Mucosa of descending colon (tissue), 3 donors: ENCODE measurements at places on chromosomes 1 and 21.

DNA sequence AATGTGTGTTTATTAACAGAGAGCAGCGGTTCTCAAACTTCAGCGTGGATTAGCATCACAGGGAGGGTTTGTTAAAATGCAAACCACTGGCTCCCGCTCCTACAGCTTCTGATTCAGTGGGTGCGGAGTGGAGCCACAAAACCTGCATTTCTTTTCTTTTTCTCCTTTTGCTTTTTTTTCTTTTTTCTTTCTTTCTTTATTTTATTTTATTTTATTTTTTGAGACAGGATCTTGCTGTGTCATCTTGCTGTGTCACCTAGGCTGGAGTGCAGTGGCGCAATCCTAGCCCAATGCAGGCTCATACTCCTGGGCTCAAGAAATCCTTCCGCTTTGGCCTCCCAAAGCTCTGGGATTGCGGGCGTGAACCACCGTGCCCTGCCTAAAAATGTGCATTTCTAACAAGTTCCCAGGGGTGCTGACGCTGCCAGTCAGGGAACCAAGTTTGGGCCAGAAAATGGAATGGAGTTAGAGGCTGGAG lies 20.9 kb upstream of the SLC1A7 start:
- DNase-seq = no peak

DNA sequence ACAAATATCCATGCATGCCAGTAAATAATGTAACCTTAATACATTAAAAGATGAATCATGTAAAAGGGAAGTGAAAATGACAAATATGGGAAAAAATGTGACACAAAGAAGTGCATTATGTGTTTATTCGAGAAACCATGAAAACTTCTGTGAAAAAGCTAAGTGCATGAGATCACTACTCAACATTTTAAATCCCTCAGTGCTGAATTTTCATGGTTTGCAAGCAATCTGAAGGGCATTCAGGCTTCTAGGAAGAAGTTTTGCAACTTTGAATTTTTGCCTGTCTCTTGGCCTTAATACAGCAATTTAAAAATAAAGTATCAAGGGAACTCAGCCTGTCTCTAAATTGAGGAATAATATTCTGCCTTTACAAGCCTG lies 78.2 kb downstream of the MAP3K7CL start:
- no peak for DNase-seq

DNA sequence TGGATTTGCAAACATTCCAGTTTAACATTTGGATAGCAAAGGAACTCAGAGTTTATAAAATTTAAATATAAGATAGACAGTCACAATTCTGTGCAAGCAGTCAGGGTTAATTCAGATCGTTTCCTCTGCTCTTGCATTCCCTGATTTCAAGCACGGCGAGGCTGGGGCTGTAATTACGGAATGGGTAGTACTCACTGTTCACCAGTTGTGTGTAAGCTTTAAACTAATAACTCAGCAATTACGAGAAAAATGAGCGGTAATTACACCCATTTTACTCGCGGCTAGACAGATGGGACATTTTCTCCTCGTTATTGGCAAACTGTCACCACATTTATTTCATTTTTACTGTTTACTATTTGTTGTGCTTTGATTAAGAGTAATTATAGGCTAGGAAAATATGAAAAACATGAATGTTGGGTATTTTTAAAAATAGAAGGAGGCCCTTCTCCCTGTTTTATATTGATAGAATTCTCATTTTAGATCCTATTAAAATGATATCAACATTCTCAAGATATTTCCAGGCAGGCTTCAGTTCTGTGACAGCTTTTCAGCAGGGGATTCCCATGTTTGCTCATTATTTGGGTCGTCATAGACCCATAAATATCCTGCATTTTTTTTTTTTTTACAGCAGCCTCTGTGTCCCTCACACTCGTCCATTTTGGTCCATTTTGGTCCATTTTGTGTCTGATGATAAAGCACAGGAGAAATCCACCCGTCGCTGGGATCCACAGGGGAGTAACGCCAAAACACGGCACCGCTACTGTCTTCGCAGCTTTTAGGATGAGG lies 208.3 kb downstream of the DSCAM start:
- DNase-seq = no peak

- no peak for DNase-seq
Measured at GRCh38 chr1:14667651-14667984, 69.1 kb downstream of the KAZN start.

- peak; percentile 43 for DNase-seq
Measured at GRCh38 chr1:229972600-229973296, 94.3 kb upstream of the GALNT2 start.

DNA sequence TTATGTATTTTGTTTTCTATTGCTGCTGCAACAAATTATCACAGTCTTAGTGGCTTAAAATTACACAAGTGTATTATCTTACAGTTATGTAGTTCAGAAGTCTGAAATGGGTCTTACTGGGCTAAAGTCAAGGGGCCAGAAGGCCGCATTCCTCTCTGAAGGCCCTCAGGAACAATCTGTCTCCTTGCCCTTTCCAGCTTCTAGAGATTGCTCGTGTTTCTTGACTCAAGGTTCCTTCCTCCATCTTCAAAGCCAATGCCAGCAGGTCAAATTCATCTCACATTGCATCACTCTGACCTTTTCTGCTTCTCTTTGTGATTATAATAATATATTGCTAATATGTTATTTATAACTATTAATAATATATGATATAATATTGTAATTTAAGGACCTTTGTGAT lies 97.1 kb downstream of the DIRAS3 start:
- no peak for DNase-seq

DNA sequence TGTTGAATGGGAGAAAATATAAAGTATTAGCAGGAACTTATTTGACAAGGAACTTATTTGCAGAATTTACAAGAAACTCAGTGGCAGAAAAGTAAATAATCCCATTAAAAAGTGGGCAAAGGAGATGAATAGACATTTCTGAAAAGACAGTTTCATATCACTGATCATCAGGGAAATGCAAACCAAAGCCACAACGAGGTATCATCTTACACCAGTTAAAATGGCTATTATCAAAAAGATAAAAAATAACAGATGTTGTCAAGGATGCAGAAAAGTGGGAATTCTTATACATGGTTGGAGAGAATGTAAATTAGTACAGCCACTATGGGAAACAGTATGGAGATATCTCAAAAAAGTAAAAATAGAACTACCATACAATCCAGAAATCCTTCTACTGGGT lies 61.0 kb downstream of the SYT14 start:
- DNase-seq = no peak

- DNase-seq = no peak
Measured at GRCh38 chr1:203693721-203694120, 67.1 kb downstream of the ATP2B4 start.

- no peak for DNase-seq
Measured at GRCh38 chr1:62955666-62956065, 171.7 kb downstream of the ATG4C start.

- DNase-seq = peak; percentile 50
Measured at GRCh38 chr1:2127187-2128145, 67.1 kb downstream of the FAAP20 start.

GRCh38 chr1:212473729-212474128 lies 41.0 kb downstream of the NENF start:
- DNase-seq = no peak

- DNase-seq = no peak
Measured at GRCh38 chr1:20932437-20932977, 145.4 kb upstream of the HP1BP3 start.

DNA sequence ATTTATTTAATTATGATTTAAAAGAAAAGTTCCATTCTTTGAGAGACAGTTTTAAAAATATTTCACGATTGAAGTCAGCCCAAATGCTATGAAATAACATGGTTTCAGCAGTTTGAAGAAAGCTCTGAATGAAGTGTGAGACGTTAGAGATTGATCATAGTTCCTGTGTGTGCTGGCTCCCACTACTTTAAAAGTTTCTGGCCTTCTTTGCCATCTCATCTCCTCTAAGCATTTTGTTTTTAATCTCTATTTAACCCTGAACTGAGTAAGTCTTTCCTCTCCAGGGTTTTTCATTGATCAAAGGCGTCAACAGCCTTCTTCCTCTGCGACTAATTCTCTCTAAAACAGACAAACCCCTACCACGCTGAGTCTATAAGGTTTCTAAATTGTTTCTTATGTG lies 225.3 kb upstream of the B3GALT2 start:
- DNase-seq = no peak

DNA sequence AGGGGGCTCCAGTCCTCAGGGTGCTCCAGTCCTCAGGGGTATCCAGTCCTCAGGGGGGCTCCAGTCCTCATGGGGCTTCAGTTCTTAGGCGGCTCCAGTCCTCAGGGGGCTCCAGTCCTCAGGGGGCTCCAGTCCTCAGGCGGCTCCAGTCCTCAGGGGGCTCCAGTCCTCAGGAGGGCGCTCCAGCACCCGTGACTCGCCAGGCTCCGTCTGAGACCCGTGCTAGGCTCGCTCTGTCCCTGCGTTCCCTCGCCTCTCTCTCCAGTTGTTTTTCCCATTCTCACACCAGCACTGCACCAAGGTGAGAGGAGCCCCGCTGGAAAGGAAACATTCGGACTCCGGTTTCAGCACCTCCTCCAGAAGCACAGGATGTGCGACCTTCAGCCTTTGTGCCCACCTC lies 9.4 kb upstream of the OR2M2 start:
- no peak for DNase-seq

GRCh38 chr1:184283999-184284398 lies 102.8 kb upstream of the C1orf21 start:
- DNase-seq = peak; percentile 51

DNA sequence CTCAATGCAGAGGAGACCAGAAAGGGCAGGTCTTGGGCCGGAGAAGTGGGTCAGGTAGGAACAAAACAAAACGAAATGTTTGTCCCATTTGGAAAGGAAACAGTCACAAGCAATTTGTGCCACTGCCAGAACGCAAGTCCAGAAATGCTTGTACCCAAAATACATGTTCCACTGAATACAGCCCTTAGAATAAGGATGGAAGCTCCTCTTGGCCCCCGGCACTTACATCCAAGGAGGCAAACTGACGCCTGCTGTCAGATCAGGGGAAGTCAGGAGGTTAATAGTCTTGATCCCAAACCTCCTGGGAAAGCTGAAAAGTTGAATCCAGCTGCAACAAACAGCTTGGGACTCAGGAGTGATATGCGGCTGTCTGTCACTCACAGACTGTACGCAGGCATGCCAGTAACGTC lies 75.9 kb upstream of the GALNT2 start:
- DNase-seq = no peak

- DNase-seq = peak; percentile 53
Measured at GRCh38 chr1:10778640-10779039, 17.8 kb downstream of the CASZ1 start.

DNA sequence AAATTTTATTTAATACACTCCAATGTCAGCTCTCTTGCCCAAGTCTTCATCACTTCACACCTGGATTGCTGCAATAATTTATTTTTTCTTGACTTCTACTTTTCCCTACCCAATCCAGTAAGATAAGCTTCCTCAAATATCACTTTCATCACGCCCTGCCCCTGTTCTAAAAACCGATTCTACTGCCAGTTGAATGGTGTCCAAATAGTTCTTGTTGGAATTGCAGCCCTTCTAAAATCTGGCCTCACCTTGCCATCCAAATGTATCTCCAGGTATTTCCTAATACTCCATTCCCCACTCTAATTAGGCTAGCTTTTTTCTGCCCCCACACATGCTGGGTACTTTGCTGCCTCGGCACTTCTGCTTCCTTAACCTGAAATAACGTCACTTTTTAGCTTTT lies 152.5 kb downstream of the HMCN1 start:
- DNase-seq = no peak

DNA sequence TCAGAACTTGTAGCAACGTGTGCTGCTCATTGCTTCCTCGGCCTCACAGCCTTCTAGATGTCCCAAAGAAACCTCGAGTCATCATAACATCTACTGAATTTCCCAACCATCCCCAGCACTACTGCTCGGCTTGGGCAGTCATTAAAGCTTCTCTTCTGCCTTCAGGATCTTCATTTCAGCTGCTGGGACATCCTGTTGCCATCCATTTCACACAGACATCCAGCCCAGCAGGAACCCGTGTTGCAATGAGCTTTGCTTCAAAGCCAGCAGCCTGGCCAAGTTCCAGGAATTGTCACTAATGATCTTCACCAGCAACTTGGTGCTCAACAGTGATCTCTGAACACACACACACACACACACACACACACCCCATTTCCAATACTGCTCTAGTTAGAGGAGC lies 18.5 kb downstream of the WLS start:
- DNase-seq = peak; percentile 57

DNA sequence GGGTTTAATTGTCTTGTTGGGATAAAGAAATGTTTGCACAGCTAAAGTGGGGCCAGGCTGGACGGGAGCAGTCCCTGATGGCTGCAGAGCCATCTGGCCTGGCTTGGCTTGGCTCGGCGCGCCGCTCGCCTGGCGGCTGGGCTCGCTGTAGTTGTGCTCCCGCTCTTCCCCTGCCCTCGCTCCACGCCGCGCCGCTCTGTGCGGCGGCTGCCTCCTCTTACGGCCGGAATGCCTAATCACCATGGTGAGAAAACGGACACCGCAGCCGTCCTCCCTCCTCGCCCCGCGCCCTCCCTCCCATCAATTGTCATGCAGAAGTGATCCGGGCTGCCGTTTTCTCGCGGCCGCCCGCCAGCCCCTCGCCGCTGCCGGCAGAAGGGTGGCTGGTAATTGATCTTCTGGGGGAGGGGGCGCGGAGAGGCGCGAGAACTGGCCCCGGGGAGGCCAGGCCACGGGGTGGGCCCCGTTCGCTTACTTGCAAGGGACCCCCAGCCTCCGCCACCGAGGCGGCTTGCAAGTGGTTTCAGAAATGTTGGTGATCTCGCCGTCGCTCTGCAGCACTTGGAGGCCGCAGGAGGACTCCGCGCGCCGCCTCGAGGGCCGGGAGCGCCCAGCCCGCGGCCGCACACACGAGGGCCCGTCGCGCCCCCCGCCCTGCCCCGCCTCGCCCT lies 12.4 kb downstream of the RNF220 start:
- no peak for DNase-seq

DNA sequence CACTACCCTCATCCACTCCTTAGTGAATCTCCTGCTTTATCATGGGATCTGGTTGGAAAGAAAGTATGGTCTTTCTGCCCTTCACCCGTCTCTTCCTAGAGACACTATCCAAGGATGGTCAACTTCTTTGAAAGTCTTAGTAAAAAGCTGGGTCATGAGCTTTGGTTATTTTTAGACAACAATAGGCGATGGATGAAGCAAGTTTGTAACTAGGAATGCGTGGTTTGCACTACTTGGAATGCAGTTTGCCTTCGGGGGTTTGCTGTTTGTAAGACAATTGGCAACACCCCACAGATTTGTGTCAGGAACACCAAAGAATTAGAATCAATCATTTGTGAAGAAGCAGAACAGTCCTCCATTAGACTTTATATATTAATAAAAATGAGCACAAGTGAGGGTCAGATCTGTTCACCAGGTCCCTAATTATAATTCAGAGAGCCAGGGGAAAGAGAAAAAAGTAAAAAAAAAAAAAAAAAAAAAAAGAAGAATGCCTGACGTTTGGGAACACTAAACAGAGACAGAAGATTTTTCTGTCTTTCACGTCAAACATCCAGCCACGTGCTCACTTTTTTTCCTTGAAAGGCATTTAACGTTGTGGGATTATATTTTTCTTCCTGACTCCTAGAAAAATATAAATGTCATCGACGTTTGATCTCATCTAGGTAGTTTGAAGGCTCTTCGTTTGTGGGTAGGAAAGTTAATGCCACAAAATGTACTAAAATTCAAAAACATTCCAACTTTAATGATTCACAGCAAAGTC lies 60.7 kb upstream of the BTG3 start:
- no peak for DNase-seq
